NCI-H774 (cell line): ENCODE measurements at places on chromosomes 1 and 21.

DNA sequence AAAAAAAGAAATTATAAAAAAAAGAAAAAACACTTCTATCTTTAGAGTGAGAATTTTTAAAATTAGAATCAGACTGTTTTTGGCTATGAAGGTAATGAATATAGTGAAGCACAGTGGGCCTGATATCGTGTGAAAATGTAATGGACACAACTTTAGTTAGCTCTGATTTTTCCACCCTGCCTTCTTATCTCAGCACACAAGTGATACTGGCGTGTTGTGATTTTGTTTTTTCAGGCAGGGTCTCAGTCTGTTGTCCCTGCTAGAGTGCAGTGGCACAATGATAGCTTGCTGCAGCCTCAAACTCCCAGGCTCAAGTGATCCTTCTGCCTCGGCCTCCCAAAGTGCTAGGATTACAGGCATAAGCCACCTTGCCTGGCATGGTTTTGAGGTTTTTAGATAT, 22.3 kb downstream of the MACF1 start:
- no peak for DNase-seq

GRCh38 chr21:46356005-46356338, 32.0 kb downstream of the PCNT start:
- DNase-seq: no peak

DNA sequence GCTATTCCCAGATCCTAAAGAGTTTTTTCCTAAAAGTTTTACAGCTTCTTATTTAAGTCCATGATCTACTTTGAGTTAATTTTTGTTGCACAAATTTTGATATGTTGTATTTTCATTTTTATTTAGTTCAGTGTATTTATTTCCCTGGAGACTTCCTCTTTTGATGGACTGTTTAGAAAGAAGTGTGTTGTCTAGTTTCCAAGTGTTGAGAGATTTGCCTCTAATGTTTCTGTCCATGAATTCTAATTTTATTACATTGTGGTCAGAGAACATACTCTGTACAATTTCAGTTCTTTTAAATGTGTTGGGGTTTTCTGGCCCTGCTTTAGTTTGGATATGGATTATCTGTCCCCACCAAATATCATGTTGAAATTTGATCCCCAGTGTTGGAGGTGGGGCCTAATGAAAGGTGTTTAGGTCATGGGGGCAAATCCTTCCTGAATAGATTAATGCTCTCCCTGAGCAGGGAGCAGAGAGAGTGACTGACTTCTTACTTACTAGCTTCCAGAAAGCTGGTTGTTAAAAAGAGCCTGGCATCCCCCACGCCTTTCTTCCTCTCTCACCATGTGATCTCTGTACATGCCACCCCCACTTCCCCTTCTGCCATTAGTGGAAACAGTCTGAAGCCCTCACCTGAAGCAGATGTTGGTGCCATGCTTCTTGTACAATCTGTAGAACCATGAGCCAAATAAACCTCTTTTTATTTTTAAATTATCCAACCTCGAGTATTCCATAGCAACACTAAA, 4.6 kb downstream of the CHD1L start:
- DNase-seq: no peak

GRCh38 chr1:157163273-157164127, 25.3 kb upstream of the ETV3 start:
- peak; percentile 58 for DNase-seq

GRCh38 chr1:36961062-36961615, 73.2 kb downstream of the GRIK3 start:
- DNase-seq: no peak

- DNase-seq: no peak
Observed at GRCh38 chr1:200901796-200902444, 7.2 kb downstream of the INAVA start.

DNA sequence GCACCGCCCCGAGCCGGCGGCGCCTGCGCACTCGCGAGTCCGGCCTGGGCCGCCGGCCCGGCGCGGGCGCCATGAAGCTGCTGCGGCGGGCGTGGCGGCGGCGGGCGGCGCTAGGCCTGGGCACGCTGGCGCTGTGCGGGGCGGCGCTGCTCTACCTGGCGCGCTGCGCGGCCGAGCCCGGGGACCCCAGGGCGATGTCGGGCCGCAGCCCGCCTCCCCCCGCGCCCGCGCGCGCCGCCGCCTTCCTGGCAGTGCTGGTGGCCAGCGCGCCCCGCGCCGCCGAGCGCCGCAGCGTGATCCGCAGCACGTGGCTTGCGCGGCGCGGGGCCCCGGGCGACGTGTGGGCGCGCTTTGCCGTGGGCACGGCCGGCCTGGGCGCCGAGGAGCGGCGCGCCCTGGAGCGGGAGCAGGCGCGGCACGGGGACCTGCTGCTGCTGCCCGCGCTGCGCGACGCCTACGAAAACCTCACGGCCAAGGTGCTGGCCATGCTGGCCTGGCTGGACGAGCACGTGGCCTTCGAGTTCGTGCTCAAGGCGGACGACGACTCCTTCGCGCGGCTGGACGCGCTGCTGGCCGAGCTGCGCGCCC, at the start of gene B3GALT6:
Gene B3GALT6, plus strand, starts transcription at position 30 of the 588 bp plus-strand sequence. Its CDS starts 42 bp downstream, at position 72.
- no peak for DNase-seq

DNA sequence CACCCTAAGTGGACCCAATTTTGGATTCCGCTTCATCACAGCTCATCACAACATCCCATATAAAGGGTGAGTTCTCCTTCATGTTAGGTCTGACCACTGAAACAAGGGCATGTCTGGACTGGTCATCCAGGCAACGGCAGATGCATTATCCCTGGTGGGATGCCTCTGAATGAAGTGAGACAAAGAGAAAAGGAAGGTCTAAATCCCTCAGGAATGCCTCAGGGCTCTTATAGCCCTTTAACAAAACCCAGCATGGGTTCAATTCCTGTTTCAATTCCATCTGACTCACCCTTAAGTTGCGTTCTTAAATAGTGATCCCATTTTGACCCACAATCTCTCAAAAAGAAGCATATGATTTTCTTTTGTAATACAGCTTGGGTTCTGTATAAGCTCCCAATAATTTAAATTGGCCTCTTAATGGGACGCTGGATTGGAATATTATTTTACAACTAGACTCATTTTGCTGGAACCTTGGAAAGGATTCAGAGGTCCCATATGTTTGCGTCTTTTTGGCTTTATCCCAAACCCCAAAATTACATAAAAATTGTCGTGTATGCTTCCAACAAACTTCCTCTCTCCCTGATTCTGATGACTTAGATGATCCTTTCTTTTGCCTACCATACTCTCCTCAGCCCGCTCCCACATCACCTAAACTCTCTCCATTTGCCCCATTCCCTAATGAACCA, 287.4 kb upstream of the ZP4 start:
- no peak for DNase-seq

DNA sequence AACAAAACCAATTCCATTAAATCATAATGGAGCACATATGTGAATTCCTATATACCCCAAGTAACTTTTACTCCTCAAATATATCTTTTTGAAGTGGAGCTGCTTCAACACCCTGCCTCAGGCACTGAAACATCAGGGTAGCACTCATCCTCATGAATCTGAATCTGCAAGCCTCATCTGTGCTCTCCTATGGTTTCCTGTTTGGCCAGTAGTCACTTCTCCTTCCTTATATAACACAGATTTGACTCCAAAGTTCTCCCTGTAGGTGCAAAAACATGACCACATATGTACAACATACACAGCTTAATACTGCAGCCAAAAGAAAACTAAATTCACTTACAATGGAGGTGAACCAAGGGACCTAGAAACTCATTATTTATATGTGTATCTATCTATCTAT, 7.2 kb downstream of the TRIT1 start:
- DNase-seq: no peak

DNA sequence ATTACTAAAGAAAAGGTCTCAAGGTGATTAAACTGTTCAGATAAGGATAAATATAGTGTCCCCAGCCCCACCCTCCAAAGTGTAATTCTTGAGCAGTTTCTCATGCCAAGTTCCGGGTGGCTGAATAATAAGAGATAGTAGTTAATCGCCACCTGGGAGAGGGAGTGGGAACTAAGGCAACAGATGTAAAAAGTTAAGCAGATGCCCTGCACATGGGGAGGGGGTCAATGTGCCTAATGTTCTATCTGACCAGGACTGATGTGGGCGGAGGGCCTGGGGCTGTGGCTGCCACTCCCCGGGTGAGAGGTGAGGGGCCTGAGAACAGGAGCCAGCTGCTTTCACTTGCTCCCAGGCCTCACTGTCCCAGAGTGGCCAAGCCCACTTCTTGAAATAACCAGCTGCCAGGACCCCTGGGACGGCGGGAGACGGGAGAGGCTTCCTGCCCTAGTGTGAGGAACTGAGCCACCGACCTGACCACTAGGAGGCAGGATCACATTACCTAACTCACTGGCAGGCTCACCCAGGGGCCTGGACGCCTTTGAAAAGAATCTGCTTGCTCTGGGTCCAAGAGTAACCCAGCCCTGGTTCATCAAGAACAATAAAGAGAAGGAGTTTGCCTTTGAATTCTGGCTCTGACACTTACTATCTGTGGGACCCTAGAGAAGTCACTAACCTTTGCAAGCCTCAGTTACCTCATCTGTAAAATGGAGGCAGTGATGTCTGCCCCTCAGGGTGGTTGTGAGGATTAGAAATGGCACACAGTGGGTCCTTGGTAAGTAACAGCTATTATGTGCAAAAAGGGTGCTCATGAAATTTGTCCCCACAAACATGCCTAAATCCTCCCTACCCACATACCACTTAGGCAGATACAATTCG, 179.2 kb downstream of the ATG4C start:
- peak; percentile 41 for DNase-seq

DNA sequence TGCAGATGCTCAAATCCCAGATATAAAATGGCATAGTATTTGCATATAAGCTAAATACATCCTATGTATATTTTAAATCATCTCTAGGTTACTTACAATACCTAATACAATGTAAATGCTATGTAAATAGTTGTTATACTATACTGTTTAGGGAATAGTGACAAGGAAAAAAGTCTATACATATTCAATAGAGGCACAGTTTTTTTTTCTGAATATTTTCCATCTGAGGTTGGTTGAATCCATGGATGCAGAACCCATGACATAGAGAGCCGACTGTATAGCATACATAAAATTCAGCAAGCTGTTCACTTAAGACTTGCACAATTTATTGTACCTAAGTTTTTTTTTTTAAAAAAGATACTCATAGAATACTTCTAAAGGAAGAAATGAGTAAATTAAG, 6.5 kb downstream of the TAF13 start:
- no peak for DNase-seq

DNA sequence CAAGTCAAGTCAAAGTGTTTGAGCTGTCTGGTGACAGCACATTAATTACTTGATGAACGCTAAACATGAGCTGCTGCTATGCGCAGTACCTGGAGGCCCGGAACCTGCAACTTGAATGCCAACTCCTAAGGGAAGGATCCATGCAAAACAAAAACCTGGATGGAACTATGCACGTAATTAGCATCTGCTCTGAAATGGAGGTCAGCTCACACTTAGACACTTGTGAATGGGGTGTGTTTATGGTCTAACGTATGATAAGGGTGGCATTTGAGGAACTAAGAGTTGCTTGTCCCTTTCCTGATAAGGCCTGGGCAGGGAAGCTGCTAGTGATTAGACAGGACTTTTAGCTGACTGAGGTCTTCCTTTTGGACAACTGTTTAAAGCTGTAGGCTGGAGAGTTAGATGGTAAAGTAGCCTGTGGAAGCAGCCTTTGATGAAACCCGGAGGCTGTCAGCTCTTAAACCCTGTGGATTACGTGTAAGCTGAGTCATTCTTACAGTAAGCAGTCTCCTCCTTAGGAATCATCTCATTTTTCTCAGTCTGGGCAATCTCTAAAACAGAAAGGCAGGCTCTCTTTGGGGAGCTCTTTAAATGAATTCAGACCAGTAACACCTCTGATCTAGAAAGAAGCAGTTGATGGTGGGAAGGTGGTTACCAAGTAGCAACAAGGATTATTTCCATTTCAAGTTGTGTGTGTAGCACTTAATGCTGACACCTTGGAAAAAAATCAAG, 6.8 kb downstream of the TENT5C start:
- DNase-seq: no peak

DNA sequence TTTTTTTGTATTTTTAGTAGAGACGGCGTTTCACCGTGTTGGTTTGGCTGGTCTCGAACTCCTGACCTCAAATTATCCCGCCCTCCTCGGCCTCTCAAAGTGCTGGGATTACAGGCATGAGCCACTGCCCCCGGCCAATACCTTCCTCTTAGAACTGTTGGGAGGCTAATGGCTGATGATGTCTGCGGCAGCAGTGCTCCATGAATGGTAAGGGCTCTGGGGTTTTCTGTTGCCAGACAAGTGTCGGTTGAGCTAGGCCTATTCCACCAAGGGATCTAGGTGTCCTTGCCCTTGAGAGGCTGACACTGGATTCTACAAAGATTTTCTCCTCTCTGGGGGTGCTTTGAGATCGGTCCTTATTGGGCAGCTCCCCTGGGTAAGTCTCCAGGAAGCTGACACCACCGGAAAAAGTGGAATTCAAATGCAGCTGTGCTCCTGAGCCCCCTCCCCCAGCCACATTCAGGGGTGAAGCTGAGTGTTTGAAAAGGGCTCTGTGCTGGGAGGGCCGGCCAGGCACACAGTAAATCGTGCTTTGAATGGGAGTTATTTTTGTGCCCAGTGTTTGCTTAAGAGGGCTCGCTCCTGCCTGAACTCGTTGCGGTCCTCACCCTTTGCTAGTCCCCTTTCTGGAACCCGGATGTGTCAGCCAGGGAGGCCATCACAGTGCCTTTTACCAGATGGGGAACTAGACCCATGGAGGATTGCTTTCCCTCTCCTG, 5.2 kb downstream of the SOX13 start:
- peak; percentile 90 for DNase-seq

DNA sequence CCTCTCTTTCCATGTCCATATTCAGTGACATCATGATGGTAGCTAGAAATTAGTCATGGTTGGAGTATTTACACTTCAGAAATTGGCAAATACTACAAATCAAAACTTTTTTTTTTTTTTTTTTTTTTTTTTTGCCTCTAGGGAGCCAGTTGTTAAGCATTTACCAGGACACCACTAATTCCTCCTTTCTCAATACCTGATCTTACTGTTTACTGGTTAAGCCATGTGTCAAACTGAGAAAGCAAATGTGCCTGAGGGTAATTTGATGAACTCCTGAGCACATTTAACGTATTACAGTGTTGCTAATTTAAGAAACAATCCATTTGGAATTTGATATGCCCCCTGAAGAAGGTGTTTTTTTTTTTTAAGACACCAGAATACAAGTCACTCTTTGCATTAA, 94.4 kb downstream of the DNM3 start:
- DNase-seq: no peak

DNA sequence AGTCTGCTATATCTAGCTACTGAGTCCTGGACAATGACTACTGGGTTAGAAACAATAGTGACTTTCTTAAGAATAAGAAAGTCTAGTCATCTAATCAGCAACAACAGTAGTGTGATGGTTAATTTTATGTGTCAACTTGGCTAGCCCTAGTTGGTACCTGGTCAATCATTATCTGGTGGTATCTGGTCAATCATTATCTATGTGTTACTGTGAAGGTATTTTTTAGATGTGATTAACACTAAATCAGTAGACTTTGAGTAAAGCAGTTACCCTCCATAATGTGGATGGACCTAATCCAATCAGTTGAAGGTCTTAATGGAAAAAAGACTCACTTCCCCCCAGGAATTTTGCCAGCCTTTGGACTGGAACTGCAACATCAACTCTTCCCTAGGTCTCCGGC, 312.6 kb downstream of the SIPA1L2 start:
- DNase-seq: no peak
